SJCRH30 (cell line): ENCODE measurements at places on chromosomes 5 and 9.

DNA sequence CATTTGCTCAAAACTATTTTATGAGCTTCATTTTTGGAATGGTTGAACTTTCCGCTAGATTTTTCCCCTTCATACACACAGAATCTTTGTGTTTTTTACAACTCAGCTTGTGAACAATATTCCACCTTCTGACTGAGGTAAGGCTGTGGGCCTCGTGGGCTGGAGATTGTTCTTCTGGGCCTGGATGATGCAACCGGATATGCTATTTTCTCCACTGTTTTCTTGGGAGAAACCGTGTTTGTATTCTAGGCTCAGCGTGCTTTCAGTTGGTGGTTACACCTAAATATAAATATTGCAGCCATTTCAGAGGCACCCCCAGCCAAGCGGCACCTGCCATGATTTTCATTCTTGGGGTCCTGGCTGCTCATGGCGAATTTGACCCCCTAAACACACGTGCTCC lies 55.2 kb downstream of the IRX1 start:
- DNase-seq = no peak

DNA sequence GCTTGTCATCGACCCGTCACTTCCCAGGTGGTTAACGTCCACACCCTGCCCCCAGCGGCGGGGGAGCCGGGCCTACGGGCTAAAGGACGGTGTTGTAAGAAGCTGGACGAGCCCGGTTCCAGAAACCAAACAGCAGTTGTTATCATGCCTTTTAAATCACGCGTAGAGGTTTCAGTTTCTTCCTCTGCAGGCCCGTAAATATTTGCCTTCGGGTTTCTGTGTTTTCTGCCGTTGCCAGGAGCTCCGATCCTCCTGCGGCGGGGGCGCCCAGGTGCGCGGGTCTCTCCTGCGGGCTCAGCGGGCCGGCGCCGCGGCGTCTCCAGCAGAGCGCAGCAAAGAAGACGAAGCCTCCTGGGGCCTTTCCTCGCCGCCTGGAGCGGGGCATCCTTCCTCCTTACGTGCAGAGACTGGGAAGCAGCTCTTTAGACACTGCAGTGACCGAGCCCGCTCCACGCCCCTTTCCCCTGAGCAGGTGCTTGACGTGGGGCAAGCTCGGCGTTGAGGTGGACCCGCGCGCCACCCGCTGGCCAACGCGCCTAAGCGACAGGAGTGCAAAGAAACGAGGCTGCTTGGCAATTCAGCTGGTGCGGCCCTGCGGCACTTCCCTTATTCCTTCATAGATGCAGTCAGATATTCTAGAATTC lies 21.8 kb upstream of the TTC1 start:
- DNase-seq = peak; percentile 47

DNA sequence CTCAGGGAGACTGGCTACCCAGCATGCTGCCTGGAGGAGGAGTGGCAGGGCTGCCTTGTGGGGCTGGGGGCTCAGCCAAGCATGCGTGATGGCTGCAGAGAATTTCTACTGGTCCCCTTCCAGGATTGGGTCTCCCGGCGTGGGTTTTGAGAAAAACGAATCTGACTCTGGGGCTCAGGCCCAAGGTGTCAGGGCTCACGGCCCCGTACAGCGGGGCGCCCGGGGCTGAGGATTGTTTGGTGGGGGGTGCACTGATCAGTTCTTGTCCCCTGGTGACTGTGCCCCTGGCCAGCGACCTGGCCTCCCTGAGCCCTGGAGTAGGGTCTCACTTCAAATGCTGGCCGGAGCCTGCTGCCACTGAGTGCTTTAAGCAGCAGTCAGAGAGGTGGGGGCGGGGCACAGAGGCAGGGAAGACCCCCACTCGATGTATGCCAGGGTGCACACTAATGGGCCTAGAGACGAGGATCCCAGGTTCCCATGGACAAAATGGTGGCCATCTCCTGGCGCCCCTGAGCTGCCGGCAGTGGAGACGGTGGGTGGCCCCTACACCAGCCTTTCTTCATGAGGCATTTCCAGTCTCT lies 45.5 kb upstream of the RNU6ATAC start:
- no peak for DNase-seq

DNA sequence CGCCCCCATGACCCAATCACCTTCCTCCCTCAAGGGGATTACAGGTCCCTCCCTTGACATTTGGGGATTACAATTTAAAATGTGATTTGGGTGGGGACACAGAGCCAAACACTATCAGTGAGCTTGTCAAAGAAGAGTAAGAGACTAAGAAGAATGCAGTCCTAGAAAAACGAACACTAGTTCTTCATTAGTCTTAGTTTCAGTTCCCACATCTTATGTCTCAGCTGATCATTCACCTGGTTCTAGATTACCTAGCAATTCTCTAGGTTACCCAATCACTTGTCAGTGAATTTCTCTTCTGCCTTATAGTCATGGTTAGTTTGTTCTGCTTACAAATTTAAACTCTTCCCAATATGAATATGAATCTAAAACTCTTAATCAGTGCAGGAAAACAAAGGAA lies 251.5 kb downstream of the COX7C start:
- no peak for DNase-seq

DNA sequence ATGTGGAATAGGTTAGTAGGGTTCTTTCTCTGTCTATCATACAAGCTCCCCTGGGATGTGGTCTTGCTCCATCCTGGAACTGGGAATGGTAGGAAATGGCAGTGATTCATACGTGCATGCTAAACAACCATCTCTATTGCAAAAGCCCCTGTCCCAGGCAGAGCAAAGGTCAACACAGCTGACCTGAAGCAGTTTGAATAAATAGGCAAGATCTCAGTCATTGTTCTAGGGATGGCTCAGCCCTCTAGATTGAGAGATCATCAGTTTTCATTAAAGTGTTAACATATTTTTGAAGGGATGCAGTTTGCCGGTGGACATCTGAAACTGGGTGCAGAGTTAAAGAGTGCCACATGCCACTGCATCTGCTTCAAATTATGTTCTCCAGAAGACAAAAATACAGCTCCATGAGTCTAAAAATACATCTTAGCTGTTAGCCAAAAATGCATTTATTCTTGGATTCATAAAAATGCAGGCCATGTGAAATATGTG lies 224.1 kb downstream of the ESM1 start:
- DNase-seq = no peak

GRCh38 chr9:132401824-132402223 lies 4.8 kb downstream of the TTF1 start:
- no peak for DNase-seq

DNA sequence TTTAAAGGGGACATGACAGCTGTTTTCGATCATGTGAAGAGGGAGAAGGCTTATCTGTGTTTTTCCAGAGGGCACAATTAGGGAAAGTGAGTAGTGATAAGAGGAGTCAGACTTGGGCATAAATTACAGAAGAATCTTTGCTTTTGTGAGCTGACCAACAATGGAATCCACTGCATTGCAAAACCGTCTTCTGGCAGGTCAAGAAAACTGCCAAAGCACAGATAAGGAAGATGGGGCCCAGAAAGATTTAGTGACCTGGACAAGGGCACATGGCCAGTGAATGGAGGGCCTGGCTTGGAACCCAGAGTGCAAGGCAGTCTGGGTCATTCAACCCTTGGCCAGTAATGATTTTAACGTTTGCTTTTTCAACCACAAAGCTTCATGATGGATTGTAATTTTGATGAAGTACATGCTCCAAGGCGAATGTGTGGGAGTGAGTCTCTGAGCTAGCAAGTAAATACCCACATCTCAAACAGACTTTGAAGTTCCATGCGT lies 153.2 kb upstream of the MAST4 start:
- no peak for DNase-seq

DNA sequence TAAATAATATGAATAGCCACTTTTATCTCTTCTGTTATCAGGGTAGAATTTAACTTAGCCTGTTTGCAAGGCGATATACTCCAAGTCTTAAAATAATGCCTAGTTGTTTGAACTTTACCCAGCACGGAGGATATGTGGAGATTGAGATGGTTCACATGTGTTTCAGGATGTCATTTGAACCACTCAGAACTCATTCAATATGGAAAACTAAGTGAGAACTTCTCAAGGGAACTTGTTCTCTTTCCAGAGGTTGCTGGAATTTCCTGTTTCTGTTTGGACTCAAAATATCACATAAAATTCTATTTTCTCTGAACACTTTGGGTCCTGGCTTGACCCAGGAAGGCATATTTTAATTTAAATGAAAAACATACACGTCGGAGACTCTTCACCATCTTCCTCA lies 139.1 kb upstream of the MYO10 start:
- no peak for DNase-seq

DNA sequence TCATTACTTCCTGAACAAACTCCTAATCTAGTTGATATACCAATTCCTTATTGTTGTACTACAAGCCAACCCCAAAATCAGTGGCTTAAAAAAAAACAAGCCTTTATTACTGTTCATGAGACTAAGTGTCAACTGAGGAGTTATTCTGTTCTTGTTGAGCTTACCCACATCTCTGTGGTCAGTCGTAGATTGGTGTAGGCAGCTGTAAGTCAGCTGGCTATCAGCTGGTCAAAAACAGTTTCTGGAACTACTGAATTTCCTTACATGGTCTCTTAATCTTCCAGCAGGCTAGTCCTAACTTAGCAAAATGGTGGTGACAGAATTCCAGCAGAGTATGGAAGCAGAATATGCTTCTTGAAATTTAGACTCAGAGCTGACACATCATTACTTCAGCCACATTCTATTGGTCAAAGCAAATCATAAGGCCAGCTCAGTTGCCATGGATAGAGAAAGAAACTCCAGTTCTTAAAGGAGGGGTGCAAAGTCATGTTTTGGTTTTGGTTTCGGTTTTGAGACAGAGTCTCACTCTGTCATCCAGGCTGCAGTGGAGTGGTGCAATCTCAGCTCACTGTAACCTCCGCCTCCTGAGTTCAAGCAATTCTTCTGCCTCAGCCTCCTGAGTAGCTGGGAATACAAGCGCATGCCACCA lies 386.1 kb upstream of the MPDZ start:
- peak; percentile 57 for DNase-seq

GRCh38 chr9:6877671-6878161 lies 119.9 kb downstream of the KDM4C start:
- no peak for DNase-seq

DNA sequence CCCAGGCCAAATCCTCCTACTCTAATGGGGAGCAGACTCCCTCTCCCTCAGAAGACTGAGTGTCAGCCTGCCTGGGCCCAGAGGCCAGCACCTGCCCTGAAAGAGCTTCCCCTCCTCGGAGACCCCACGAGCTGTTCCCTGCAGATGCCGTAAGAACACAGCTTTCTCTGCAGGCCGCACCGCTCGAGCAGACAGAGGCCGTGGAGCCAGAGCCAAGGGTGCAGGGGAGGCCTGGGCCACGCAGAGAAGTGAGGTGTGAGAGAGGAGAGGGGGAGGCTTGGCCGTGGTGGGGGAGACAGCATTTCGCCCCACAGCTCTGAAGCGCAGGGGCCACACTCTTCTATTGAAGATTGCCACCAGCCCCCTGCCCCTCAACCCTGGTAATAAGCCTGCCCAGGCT lies 62.8 kb upstream of the GARNL3 start:
- DNase-seq = no peak

GRCh38 chr5:72661405-72661804 lies 154.2 kb upstream of the ZNF366 start:
- DNase-seq = no peak

- no peak for DNase-seq
Measured at GRCh38 chr5:83900306-83900705, 179.7 kb upstream of the HAPLN1 start.

- no peak for DNase-seq
Measured at GRCh38 chr5:58759745-58760144, 176.9 kb downstream of the RAB3C start.

- DNase-seq = no peak
Measured at GRCh38 chr5:163941079-163941478, 435.7 kb downstream of the MAT2B start.

DNA sequence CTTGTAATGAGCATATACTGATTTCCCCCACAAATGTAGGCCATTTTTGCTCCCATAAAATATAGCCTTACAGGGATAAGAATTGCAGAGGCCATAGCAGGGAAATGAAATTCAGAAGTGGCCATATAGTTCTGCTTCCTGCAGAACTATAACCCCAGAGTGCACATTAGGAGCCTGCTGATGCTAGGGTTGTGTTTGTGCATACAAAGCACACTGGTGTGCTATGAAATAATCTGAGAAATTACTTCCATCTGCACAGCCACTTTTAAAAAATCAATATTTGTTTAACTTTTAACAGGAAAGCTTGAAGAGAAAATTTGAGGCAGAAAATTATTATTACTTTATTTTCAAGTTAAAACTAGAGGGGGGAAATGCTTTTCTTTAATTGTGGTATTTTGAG lies 380.3 kb downstream of the MRPS30 start:
- DNase-seq = peak; percentile 19

DNA sequence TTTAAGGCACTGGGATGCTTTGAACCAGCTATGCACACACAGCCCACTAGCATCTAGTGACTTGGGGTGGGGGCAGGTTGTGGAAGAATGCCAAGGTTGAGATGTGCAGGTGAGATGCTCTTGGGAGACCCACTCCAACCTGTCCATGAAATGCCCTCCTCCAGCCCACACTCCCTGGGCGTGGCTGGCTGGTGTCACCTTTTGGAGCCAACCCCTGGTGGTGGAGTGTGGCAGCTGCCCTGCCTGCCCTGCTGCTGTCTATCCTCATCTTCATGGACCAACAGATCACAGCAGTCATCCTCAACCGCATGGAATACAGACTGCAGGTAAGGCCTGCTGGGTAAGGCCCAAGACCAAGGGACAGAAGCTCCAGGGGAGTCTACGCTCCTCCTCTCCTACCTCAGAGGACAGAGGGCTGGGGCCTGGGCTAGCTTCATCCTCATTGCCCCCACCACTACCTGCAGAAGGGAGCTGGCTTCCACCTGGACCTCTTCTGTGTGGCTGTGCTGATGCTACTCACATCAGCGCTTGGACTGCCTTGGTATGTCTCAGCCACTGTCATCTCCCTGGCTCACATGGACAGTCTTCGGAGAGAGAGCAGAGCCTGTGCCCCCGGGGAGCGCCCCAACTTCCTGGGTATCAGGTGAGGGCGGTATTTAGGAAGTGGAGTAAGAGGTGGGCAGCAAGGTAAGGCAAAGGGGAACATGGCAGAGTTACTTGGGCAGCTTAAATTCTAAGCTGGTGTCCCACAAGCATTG lies 7.4 kb downstream of the SLC4A9 start:
- DNase-seq = no peak

DNA sequence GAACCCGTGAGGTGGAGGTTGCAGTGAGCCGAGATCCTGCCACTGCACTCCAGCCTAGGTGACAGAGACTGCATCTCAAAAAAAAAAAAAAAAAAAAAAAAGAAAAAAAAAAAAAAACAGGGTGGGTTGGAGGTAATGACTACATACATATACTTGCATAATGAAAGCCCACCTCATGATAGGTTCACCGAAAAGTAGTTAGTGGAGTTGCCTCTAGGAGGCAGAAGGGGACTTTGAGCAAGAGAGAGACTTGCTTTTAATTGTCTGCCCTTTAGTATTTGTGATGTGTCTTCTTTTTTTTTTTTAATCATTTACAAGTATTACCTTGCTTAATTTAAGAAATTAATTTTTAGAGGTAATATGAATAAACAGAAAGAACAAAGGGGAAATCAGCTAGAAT lies 99.8 kb downstream of the PPARGC1B start:
- DNase-seq = no peak
